ENCODE measurements at places on chromosomes 7 and 10. TPM values are rescaled to one million over a fixed set of nuclear protein-coding genes. Genes with fewer than 3 reads are reported as not detected.

Gene MYL10
- total RNA-seq, result not detected

Gene PHYH
- 11.1 TPM for total RNA-seq

Gene PRR15
- total RNA-seq, result not detected

Gene ZNF117
- 3.1 TPM for total RNA-seq

Gene COL1A2
- 10.2 TPM for total RNA-seq

Gene TFEC
- not detected for total RNA-seq

Gene ENTPD1
- 26.3 TPM for total RNA-seq

Gene TMEM176A
- total RNA-seq, result not detected

Gene CPA5
- total RNA-seq, result 1.3 TPM

Gene MUC3A
- total RNA-seq, result not detected

Gene SMO
- total RNA-seq, result 0.56 TPM

Gene WEE2
- 0.12 TPM for total RNA-seq

Gene TWIST1
- 5.6 TPM for total RNA-seq

Gene SERPINE1
- 0.36 TPM for total RNA-seq

Gene TEX47
- total RNA-seq, result not detected

Gene HTR7
- not detected for total RNA-seq

Gene TBRG4
- total RNA-seq, result 195 TPM

Gene BMPR1A
- total RNA-seq, result 14.5 TPM

Gene IL6
- total RNA-seq, result 0.54 TPM

Gene SYT15B
- 0.15 TPM for total RNA-seq

Gene UFSP1
- 5.5 TPM for total RNA-seq

Gene AEBP1
- 17.0 TPM for total RNA-seq

Gene OR13A1
- not detected for total RNA-seq

Gene AKR1E2
- 6.6 TPM for total RNA-seq

Gene ATAD1
- 53.0 TPM for total RNA-seq

Gene ABHD11
- 18.9 TPM for total RNA-seq

Gene WDR11
- 53.0 TPM for total RNA-seq

Gene SYCE1
- 0.24 TPM for total RNA-seq

Gene RNF148
- total RNA-seq, result not detected

Gene ZMIZ1
- 67.8 TPM for total RNA-seq

Gene CALHM3
- total RNA-seq, result not detected

Gene GNAT3
- total RNA-seq, result not detected

Gene ADCY1
- 2.9 TPM for total RNA-seq

Gene LAMB1
- not detected for total RNA-seq

Gene RPEL1
- total RNA-seq, result not detected

Gene SEPHS1
- 54.4 TPM for total RNA-seq

Gene OR6B1
- total RNA-seq, result not detected

Gene AQP1
- total RNA-seq, result 0.13 TPM

Gene GRM3
- total RNA-seq, result not detected

Gene CUL2
- 49.8 TPM for total RNA-seq

Gene GJC3
- total RNA-seq, result 0.18 TPM

Gene YAE1
- total RNA-seq, result 12.1 TPM

Gene PKD2L1
- total RNA-seq, result not detected

Gene SLIT1
- total RNA-seq, result 0.15 TPM

Gene MBL2
- not detected for total RNA-seq

Gene CALHM1
- total RNA-seq, result not detected

Gene ACTA2
- 12.2 TPM for total RNA-seq

Gene PTER
- 12.6 TPM for total RNA-seq

Gene PDE6C
- not detected for total RNA-seq

Gene CPSF4
- 92.3 TPM for total RNA-seq

Gene VAX1
- total RNA-seq, result not detected

Gene MSMB
- not detected for total RNA-seq
